Amniotic stem cell (primary cell): ENCODE measurements at places on chromosomes 7 and 10.

GRCh38 chr10:3625959-3626751, 158.9 kb downstream of the KLF6 start:
- DNase-seq: no peak

DNA sequence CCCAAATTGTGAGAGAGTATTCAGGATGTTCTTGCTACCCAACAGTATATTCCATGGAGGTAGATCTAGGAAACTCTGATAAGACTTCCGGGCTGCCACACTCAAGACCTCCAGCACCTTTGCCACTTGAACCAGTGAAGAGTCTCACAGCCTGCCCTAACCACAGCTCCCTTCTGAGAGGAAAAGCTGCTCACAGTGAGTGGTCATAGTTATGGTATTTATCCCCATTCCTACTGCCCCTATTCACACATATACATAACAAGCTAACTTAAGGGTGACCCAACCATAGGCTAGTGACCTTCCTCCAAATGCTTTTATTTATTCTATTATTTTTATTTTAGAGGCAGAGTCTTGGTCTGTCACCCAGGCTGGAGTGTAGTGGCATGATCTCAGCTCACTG, 156.3 kb downstream of the PTEN start:
- no peak for DNase-seq

GRCh38 chr10:6053303-6053702, 8.9 kb downstream of the IL2RA start:
- DNase-seq: no peak

- DNase-seq: no peak
These were observed 240.5 kb downstream of the ETV1 start for GRCh38 chr7:13748998-13749397.

GRCh38 chr10:42975005-42975493, 101.8 kb upstream of the RET start:
- no peak for DNase-seq

DNA sequence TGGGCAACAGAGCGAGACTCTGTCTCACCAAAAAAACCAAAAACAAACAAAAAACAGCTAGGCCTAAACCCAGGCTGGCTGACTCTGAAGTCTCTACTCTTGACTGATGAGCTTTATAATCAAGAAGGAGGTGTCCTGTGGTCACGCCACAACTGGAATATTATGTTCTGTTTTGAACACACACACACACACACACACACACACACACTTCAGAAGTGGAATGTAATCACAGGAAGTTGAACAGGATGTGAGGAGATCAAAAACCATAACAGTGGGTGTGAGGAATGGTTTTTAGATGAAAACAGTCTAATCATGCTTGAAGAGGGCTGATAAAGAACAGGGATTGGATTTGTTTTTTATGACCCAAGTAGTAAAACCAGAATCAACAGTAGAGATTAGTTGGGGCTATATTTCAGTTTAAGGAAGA, 51.1 kb upstream of the IL6 start:
- DNase-seq: no peak

GRCh38 chr7:30694774-30695721, 12.8 kb upstream of the CRHR2 start:
- no peak for DNase-seq

GRCh38 chr10:105834261-105835059, 1193.4 kb downstream of the SORCS3 start:
- DNase-seq: no peak

DNA sequence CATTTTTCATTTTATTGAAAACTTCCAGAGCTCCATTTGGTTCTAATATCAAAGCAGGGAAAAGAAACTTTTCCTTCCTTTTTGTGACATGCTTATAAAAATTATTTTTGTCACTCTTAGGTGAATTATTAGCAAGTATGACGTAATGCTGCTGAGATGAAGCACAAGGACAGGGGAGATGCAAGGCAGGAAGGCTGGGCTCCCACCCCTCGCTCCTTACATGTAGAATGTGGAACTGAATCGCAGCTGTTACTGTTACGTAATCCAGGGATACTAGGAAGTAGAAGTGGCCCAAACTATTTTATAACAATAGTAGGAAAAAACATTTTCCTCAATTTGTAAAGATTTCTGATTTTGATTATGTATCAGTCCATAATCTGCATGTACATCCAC, 17.1 kb upstream of the GTPBP4 start:
- DNase-seq: no peak

DNA sequence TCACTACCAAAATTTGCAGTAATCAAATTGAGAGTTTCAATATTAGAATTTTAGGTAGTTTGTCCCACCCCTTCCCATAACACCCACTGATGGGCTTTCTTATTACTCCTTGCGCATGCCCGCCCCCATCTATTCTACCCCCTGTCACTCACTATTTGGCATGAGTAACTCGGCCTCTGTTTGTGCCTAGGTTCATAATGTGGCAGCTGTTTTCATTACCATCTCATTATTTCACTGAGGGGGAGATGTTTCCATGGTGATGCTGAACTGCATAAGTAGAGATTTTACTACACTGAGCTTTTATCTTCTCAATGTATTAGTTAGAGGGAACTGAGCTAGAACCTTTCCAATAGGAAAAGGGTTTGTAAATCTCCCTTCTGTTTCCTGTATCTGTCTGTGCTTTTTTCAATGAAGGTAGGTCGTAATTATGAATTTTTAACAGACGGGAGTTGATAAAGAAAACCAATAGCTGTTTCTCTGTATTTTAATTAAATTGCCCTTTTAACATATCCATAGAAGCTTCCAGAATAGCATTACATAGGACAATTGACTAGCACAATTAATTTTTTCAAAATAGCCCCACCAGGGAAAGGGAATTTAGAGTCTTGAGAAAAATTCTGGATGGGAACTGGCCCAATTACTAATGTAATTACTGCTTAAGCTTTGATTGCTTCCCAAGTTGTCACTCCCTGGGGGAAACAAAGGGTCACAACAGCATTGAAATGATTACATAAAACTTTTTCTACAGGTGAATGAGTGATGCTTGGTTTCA, 33.4 kb downstream of the PRPS1L1 start:
- no peak for DNase-seq

DNA sequence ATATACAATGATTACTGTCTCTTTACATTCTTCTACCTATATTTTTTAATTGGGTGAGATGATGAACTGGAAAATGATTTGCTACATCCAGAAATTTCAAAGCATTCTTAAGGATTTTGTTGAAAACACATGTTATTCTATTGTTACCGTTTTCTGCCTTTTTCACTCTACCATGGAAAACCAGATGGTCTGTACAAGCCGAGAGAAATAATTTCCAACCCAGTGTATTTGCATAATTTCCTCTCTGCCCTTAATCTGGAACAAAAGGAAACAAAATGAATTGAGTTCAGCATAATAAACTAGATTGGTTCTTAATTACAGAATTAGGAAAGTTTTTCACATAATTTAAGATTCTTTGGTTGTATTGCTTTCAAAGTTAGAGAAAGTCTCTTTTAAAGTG, 211.2 kb downstream of the CACNB2 start:
- DNase-seq: no peak

GRCh38 chr7:158495786-158496185, 91.8 kb downstream of the PTPRN2 start:
- no peak for DNase-seq

- no peak for DNase-seq
These were observed 29.0 kb downstream of the FGFBP3 start for GRCh38 chr10:91880310-91880709.

- DNase-seq: no peak
These were observed 19.2 kb downstream of the SLC18A2 start for GRCh38 chr10:117260084-117260483.

DNA sequence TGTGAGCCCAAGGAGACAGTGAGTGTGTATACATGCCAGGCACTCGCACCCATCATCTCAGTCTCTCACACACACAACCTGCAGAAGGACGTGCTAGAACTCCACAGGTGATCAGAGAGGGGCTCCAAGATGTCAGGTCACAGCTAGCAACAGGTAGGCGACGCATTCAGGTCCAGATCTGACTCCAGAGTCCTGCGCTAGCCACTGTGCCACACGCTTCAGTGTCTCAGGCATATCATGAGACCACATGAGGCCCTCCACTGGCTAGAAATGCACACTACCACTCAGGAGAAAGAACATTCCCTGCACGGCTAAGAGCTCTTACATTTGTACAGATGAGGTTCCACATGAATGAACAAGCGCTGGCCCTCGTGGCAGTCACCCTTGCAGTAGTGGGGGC, 11.5 kb downstream of the AKR1B1 start:
- no peak for DNase-seq

GRCh38 chr7:159020987-159021386, 123.7 kb downstream of the VIPR2 start:
- DNase-seq: no peak

GRCh38 chr10:87775766-87776165, 42.3 kb downstream of the ATAD1 start:
- no peak for DNase-seq

- DNase-seq: no peak
These were observed 144.5 kb upstream of the POT1 start for GRCh38 chr7:125074141-125074540.

DNA sequence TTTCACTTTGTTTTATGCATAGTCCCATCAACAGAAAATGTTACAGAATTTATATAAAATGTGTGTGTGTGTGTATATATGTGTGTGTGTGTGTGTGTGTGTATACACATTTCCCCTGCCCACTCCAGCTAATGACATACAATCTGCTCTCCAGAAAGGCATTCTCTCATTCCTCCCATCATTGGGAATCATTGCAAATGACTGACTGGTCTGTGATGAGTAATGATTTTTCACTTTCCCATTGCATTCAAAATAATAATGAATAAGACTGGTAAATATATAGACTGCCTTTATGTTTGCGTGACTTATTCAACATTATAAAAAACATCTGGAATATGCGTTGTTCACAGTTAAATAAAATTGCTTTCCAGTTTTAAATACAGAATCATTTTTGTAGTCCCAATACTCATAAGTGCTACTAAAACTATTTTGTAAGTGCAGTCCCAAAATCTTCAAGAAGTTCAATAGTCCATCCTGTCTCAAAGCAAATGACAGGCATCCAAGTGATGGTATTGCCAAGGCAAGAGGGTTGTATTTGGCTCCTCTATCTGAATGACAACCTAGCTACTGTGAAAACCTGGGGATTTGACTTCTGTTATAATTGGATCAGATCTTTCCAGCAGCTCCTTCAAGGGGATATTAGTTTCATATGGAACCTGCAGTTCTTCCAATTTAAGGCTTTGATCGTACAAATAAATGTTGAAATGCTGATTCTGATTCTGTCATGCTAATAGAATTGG, 150.9 kb downstream of the POLR1F start:
- no peak for DNase-seq

DNA sequence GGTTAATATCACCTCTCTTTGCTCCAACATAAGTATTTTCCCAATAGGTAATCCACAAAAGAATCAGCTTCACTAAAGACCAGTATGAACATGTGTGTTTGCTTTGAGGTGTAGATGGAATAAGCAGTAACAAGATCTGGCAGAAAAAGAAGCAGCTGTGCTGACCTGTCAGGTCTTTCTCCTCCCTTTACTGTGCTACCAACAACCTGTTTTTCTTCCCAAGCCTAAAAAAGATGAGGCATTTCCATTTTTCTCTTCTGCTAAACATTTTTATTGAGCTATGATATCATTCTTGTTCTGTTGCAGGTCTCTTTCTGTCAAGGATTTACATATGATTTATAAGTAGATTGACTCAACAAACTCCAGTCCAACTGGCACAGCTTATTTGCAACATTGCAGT, 315.2 kb upstream of the GLI3 start:
- DNase-seq: no peak

- no peak for DNase-seq
These were observed 162.4 kb downstream of the NOC3L start for GRCh38 chr10:94200146-94200837.

- DNase-seq: no peak
These were observed 36.3 kb upstream of the COMTD1 start for GRCh38 chr10:75272094-75272493.

DNA sequence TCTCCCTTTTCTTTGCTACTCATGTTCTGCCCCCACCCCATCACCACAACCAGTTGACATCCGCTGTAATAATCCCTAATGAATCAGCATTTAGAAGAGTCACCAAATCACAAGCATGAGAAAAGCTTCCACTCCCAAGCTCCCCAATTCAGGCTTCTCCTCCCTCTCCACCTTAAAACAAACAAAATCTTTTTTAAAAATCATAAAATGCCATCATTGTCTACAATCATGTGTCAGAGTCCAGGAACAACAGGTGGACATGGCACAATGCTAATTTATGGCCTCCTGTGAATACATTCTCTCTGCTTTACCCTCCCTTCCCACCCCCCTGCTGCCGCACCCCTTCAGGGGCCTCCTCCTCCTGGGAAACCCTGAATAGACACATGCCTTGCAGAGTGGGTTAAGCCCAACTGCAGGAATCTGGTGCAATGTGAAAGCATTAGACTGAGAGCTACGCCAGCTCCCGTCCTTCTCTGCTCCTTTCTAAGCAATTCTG, 3.7 kb downstream of the LRRC4 start:
- DNase-seq: no peak

DNA sequence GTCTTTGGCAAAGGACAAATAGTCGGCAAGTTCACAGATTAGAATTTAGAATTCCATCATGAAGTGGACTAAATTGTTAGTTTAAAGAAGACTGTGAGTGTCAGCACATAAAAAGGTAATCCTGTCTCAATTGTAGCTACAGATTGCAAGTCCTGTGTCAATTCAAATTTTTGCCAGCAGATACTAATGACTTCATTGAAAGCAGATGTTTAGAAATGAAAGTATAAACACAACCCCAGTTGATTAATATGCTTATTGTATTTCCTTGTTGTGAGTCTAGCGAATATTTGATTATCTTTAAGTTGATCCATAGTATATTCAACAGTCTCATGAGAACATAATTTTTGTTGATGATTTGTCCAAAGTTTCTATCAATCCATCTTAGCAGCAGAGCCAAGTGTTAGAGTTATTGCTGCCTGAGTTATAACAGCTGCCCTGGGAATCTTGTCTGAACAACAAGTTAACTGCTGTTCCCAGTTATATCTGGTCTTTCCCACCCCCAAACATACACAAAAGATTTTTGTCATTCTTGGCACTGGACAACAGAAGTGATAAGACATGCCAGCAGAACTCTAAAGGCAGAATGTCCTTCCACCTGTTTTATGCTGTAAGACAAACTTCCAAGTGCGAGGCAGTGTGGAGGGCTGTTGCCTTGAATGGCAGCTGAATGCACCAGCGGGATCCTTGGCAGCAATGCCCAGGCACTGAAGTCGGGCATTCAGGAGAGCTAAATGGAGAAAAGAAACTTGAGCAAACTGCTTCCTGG, 21.3 kb upstream of the HERPUD2 start:
- DNase-seq: no peak

GRCh38 chr7:31192986-31193385, 140.9 kb downstream of the ADCYAP1R1 start:
- DNase-seq: peak; percentile 8
